CD8-positive, alpha-beta memory T cell (primary cell): ENCODE measurements at places on chromosomes 2 and 18. TPM values are rescaled to one million over a fixed set of nuclear protein-coding genes. Genes with fewer than 3 reads are reported as not detected.

The WDR12 gene
- 23.7 TPM for polyA plus RNA-seq

The DNAH6 gene
- 0.39 TPM for polyA plus RNA-seq

The CHRND gene
- not detected for polyA plus RNA-seq

The MALL gene
- 0.38 TPM for polyA plus RNA-seq

The TMEM37 gene
- polyA plus RNA-seq = not detected

The TMEM178A gene
- polyA plus RNA-seq = not detected

The CLEC4F gene
- polyA plus RNA-seq = not detected

The CNRIP1 gene
- polyA plus RNA-seq = not detected

The SP140L gene
- 30.1 TPM for polyA plus RNA-seq

The ALPI gene
- polyA plus RNA-seq = not detected

The CD8A gene
- polyA plus RNA-seq = 924 TPM
